ENCODE measurements at places on chromosomes 6 and 20. TPM values are rescaled to one million over a fixed set of nuclear protein-coding genes. Genes with fewer than 3 reads are reported as not detected.

The CNR1 gene
- 0.71 TPM for polyA plus RNA-seq

The GJA1 gene
- polyA plus RNA-seq, result 262 TPM

The PTGIS gene
- 6.6 TPM for polyA plus RNA-seq

The CRYBG1 gene
- polyA plus RNA-seq, result 3.7 TPM

The RRAGD gene
- 7.0 TPM for polyA plus RNA-seq

The TCF21 gene
- 0.05 TPM for polyA plus RNA-seq

The TAGAP gene
- not detected for polyA plus RNA-seq

The KIF3B gene
- 6.1 TPM for polyA plus RNA-seq

The SLC12A5 gene
- 8.4 TPM for polyA plus RNA-seq

The RSPH4A gene
- 1.0 TPM for polyA plus RNA-seq

The ACTL10 gene
- 0.66 TPM for polyA plus RNA-seq

The DEFB124 gene
- not detected for polyA plus RNA-seq

The OSER1 gene
- polyA plus RNA-seq, result 25.2 TPM

The SLC22A3 gene
- 0.61 TPM for polyA plus RNA-seq

The C6orf15 gene
- polyA plus RNA-seq, result not detected

The RIPOR3 gene
- polyA plus RNA-seq, result 3.9 TPM

The IP6K3 gene
- polyA plus RNA-seq, result 0.16 TPM

The BCAS1 gene
- 0.19 TPM for polyA plus RNA-seq

The LPA gene
- polyA plus RNA-seq, result not detected

The CST9L gene
- not detected for polyA plus RNA-seq

The FAM184A gene
- 10.6 TPM for polyA plus RNA-seq

The SLC18B1 gene
- 26.4 TPM for polyA plus RNA-seq

The OR2B2 gene
- polyA plus RNA-seq, result not detected

The PROKR2 gene
- 1.8 TPM for polyA plus RNA-seq

The C20orf144 gene
- 0.26 TPM for polyA plus RNA-seq

The ASIP gene
- not detected for polyA plus RNA-seq

The SLC26A8 gene
- polyA plus RNA-seq, result 0.89 TPM

The DTD1 gene
- 74.0 TPM for polyA plus RNA-seq

The TRIM10 gene
- not detected for polyA plus RNA-seq

The EFHC1 gene
- 28.0 TPM for polyA plus RNA-seq

The TFAP2D gene
- not detected for polyA plus RNA-seq

The SMPDL3A gene
- 5.1 TPM for polyA plus RNA-seq

The MLIP gene
- not detected for polyA plus RNA-seq

The ADGRB3 gene
- polyA plus RNA-seq, result 0.63 TPM

The FKBP1A gene
- polyA plus RNA-seq, result 324 TPM

The ENPP5 gene
- polyA plus RNA-seq, result 7.3 TPM

The PGC gene
- polyA plus RNA-seq, result not detected

The FAM83C gene
- polyA plus RNA-seq, result not detected

The CALHM4 gene
- polyA plus RNA-seq, result not detected

The CRIP3 gene
- polyA plus RNA-seq, result 39.9 TPM

The DHX35 gene
- 8.3 TPM for polyA plus RNA-seq

The APOBEC2 gene
- 2.4 TPM for polyA plus RNA-seq

The TSPO2 gene
- polyA plus RNA-seq, result 0.31 TPM

All from GM23338 (cell line).